ENCODE measurements at places on chromosomes 3 and 15. TPM values are rescaled to one million over a fixed set of nuclear protein-coding genes. Genes with fewer than 3 reads are reported as not detected.

DNA sequence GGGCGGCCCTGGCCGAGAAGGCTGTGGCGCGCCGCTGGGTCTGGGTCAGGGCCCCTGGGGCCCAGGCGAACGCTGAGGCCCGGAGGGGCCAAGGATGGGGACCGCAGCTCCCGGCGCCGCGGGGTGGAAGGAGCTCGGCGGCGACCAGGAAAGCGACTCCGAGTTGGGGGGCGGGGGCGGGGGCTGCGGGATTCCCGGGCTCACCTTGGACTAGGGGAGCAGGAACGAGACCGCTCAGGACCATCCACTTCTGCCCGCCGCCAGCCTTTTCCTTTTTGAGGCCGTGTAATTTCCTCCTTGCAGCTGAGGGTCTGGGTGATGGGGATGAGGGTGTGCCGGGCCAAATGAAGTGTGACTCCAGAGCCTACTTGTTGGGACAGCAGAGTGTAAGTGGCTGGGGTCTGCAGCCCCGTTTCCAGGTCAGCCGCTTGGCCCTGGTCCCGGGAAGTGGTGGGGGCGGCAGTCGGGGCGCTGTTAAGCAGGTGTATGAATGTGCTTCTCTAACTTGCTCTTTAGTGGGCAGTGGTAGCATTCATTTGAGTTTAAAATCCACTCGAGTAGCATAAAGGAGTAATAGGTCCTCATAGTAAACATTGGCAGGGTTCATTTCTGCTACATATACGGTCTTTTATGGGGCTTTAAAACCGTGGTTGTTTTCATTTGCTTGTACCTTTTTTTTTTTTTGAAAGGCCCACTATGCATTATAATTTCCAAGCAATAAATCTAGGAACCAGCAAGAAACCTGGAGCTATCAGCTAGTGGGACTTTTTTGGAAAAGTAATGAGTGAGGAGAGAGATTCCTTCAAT, 717 bp downstream of the PXK start:
- DNase-seq: peak; percentile 43

GRCh38 chr3:41200669-41201021, 1.3 kb downstream of the CTNNB1 start:
- DNase-seq: peak; percentile 41

GRCh38 chr15:100863075-100863795, 16.4 kb upstream of the ALDH1A3 start:
- DNase-seq: no peak

MAGEL2 gene
- 0.08 TPM for total RNA-seq

DNA sequence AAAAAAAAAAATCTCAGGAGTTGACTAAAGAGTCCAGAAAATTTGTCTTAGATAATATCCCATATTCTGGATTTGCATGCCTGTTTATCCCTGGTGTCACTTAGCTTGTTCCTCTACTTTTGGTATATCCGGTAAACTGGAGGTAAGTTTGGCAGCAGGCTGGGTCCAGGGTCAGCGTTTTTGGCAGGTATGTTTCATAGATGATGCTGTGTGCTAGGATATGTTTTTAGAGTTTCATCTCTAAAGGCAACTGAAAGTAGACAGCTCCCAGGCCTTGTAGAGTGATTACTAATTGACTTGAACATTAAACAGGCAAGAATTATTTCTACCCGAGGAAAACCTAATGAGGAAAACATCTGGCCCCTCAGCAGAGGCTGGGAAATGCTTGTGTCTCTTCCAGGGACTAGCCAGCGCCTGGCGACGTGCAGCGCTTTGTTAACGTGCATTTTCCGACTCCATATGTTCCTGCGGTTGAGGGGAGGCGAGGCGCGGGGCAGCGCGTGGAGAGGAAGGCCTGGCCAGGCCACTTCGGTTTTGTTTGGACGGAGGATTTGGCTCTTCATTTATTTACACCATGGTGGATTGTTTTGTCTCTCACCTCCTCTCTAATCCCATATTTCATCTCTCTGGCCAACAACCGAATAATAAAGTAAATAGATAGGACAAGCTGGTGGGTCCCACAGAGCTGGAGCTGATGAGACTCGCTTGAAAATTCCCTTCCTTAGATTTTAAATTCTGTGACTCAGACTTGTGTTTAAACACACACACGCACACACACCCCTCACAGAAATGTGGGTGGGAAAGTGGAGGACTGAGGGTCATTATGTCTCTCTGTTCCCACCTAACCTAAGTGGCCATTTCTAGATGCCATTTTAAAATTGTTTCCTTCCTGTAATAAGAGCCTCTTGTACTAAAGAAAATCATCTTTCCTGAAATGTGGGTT, 65.3 kb downstream of the ASB7 start:
- DNase-seq: no peak

GRCh38 chr15:42723068-42723467, 13.9 kb downstream of the CDAN1 start:
- DNase-seq: no peak
